ENCODE measurements at places on chromosomes 1 and 21.
A peak's percentile ranks its signal among the peaks of the same experiment; 100 is the strongest.

GRCh38 chr21:16040601-16041000 lies 310.8 kb downstream of the USP25 start:
- no peak for DNase-seq

GRCh38 chr1:30041741-30042437 lies 681.5 kb downstream of the MATN1 start:
- no peak for DNase-seq

DNA sequence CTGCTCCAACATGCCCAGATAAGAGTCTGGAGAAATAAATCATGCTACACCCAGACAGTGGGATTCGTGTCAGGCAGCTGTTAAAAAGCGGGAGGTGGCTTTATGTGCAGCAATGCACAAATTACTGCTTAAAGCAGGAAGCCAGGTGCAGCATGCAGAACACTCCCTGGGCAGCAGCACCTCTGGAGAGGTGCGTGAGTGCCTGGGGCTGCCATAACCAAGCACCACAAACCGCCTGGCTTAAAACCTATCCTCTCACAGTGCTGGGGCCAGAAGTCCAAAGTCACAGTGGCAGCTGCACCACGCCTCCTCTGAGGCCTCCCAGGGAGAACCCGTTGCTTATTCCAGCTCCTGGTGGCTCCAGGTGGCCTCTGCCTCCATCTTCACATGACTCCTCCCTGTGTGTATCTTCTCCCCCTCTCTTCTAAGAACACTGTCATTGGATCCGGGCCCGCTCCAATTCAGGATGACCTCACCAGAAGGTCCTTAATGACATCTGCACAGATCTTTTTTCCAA lies 115.6 kb downstream of the SIK1 start:
- DNase-seq = no peak

DNA sequence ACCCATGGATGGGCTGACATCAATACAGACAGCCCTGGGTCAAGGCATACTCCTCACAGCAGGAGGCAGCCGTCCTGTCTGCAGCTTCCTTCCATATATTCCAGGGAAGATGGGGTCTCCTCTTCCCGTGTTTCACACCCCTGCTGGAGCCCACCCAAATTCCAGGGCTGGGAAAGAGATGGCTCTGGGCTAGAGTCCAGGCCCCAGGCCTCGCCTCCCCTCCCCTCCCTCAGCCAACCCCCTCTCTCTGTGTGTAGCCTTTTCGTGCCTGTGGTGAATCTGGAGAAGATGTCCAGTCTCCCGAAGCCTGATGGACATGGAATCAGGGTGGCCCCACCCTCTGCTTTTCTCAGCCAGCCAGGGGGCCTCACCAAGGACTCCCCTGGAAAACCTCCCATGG lies 3.6 kb downstream of the ATXN7L2 start:
- DNase-seq = no peak

GRCh38 chr21:44632067-44632466 lies 5.1 kb upstream of the KRTAP10-10 start:
- DNase-seq = no peak

GRCh38 chr1:214476229-214476985 lies 75.0 kb downstream of the PTPN14 start:
- DNase-seq = peak; percentile 58

GRCh38 chr21:30223596-30223995 lies 7.7 kb upstream of the CLDN8 start:
- no peak for DNase-seq

DNA sequence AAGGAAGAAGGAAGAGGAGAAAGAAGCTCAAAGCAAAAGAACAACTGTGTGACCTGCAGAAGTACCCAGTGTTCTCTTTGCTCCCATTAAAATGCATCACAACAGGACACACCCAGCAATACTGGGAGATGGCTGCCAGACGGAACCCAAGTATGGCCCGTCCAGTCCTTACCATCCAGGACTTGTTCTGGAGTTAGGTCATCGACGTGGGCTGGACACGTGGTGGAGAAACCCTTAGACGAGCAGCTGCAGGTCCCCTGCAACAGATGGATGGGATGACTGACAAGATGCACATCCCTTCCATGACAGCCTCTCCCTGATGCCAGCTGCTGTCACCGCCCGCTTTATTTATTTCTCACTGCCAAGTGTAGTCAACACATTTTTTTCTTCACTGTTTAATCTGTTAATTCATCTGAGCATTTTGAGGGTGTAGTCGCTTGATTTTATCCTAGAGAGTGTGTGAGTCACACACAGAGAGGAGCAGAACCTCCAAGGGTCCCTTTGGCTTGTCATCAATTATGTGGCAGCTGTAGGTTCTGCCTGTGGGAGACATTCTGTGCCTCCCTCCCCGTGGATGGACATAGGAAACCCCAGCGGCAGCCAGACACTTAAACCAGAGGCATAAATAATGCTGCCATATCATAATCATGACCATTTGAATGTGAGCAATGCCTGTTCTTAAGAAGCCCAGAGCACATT lies 80.9 kb downstream of the ABCA4 start:
- no peak for DNase-seq

Data from ELF-1 (cell line).